ENCODE measurements at places on chromosomes 2 and 18.

DNA sequence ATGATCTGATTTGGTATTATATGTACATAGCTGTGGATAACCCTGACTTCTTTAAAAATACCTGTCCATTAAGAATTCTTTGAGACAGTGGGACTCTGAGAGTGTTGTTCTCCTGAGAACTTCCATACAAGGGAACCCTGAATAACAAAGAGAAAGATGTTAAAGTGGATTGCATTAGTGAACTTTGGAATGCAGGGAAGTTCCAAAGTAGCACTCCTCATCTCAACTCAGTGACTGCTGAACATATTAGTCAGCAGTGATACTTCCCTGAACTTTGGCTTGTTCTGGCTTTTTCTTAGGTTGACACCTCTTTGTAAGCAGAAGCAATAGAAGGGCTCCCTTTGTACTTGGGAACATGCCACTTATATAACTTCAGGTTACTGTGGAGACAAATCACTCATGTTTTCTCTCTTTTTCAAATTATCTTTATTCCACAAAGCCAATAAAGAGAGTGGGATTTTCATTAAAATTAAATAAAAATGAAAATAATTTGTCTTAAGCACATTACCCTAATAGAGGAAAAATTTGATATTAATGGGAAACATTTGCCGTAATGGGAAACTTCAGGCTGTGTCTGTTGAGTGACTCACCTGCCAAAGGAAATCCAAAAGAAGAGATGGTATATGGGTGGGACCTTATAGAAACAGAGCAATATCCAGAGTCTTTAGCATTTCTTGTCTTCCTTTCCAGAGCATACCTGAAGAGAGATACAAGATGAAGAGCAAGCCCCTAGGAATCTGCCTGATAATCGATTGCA lies 33.3 kb downstream of the CFLAR start:
- no peak for DNase-seq

GRCh38 chr2:38315707-38316333 lies 61.3 kb downstream of the ATL2 start:
- DNase-seq = peak; percentile 36

GRCh38 chr2:207718521-207718920 lies 7.1 kb downstream of the CCNYL1 start:
- no peak for DNase-seq

GRCh38 chr2:15378148-15378908 lies 182.8 kb downstream of the NBAS start:
- no peak for DNase-seq

DNA sequence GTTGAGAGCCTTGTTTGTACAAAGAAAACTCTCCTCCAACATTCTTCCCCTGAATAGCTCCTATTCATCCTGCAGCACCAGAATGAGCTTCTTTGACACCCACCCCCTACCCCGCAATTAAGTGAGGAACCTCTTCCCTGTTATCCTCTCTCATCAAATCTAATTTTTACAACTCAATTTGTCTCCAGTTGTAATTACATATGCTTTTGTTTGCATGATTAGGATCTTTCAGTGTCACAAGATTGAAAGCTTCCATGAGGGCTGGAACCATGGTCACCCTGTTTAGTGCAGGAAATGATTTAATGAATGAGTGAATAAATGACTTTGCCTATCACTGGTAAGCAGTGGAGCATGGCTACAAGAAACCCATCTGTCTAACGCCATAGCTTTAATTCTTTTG lies 334.6 kb upstream of the KLHL29 start:
- no peak for DNase-seq

- DNase-seq = no peak
Observed at GRCh38 chr2:71898375-71898774, 249.3 kb downstream of the CYP26B1 start.

DNA sequence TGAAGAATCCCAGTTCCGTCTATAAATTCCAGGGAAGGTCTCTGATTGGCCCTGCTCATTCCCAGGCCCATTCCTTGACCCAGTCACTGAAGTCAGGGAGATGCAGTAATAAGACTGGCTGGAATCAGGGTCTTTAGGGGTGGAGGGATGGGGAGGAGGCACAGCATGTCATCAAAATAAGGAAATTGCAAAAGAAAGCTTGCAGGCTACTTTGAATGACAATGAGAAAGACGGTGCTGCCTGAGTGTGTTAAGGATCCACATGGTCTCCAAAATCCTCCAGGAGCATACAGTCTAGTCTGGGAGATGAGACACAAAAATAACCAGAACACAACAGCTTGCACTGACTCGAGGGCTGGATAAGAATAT lies 2.0 kb upstream of the DES start:
- no peak for DNase-seq

DNA sequence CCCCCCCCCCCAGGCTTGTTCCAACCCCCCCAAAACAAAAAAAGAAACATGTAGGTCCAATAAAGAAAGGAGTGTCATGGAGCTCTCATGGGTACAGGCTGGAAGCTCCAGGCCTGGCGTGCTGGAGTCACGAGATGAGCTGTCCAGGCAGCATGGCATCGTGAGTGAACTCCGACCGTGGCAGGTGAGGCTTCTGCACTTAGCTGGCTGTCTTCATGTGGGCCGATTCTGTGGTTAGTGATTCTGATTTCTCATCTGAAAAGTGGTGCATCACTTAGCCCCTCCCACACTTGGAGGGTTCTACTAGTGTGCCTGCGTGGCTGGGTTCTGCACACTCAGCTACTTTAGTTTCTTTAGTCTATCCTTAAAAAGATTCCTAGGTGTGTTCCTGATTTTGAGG lies 126.4 kb upstream of the MGAT5 start:
- DNase-seq = no peak

GRCh38 chr2:46151577-46151976 lies 145.6 kb upstream of the EPAS1 start:
- no peak for DNase-seq

- DNase-seq = no peak
Observed at GRCh38 chr2:214014551-214015220, 396.2 kb upstream of the VWC2L start.

- peak; percentile 27 for DNase-seq
Observed at GRCh38 chr18:9135912-9136314, 668 bp upstream of the ANKRD12 start.

GRCh38 chr2:151237422-151238025 lies 24.1 kb downstream of the RBM43 start:
- no peak for DNase-seq

DNA sequence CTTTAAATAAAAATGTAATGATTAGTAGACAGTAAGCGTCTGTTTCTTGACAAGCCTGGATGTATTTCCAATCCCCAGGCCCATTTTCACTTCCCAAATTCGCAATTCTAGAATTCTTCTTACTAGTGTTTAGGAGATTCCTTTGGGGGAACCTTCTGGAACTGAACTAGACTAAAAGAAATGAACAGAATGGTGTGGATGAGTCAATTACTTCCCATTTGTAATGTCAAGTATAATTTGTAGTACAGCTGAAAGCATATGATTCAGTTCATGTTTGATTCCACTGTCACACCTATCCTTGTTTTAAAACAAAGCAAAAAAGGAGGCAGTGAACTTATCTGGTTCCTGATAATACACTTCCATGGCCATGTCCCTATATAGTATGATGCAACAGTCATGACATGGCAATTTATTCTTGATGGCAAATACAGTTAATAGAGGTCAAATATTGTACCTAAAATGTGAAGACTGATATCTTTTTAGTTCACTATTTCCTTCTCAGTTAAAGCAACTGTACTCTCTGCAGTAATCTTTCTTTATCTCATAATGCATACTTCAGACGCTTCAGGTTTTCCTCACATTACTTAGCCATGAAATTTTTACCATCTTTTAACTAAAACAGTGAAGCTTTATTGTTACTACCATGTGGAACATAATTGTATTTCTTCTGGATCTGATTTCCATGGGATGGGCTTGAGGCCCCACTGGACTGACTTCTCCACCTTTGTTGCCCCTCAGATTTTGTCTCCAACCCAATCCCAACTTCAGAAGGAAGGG lies 2.0 kb downstream of the IDH1 start:
- DNase-seq = no peak

- DNase-seq = no peak
Observed at GRCh38 chr2:114025030-114025429, 135.1 kb downstream of the ACTR3 start.

GRCh38 chr2:30273574-30273929 lies 42.2 kb downstream of the LBH start:
- DNase-seq = no peak

- DNase-seq = peak; percentile 37
Observed at GRCh38 chr18:23900994-23901393, 113.6 kb upstream of the TTC39C start.
